ENCODE measurements at places on chromosomes 1 and 21.

DNA sequence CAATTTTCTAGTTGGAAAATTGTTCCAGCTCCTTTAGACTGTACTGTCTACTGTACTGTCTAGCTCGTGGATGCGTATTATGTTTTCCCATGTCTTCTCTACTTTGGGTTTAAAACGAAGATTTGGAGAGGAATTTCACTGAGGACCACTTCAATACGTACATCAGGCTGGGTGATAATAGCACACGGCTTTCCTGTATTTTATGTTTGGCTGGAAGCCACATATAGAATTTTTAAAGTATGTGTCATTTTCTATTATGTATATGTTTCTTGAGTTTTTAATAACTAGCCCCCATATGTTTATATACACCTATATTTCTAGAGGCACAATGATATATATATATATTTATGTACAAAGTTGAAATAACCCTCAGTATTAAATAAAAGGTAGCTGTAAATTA lies 226.4 kb downstream of the GREM2 start:
- no peak for DNase-seq

DNA sequence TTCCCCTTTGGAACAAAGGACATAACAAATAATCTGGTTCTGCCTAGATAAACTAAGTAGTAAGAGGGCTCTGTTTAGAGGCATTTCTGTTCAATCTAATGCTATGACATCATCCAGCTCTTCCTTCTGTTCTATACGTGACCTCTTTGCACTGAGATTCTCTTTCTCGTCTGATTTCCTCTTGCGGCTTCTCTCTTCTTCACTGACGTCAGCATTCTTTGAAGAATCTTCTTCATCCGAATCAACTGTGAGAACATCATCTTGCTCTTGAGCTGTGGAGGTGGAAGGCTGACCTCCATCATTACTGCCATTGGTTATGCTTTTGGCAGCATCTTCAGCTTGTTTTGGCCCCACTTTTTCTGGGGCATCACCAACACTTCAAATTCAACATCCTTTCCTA lies 130.4 kb downstream of the HS2ST1 start:
- DNase-seq, result no peak

DNA sequence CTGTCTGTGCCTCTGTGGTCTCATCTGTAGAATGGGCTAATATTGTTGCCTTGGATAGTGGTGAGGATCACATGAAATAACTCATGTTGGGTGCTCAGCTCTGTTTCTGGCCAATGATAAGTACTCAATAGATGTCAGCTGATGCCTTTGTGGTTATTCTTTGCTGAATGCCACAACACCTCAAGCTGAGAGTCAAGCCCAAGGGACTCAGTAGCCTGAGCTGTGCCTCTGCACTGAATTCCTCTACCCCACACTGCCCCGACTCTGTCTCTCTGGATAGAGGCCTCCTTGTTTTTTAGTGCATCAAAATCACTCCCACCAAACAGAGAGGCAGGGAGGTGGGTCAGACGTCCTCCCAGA lies 196.1 kb upstream of the VAMP3 start:
- no peak for DNase-seq

GRCh38 chr1:21392587-21393263 lies 47.2 kb upstream of the NBPF3 start:
- DNase-seq, result no peak

DNA sequence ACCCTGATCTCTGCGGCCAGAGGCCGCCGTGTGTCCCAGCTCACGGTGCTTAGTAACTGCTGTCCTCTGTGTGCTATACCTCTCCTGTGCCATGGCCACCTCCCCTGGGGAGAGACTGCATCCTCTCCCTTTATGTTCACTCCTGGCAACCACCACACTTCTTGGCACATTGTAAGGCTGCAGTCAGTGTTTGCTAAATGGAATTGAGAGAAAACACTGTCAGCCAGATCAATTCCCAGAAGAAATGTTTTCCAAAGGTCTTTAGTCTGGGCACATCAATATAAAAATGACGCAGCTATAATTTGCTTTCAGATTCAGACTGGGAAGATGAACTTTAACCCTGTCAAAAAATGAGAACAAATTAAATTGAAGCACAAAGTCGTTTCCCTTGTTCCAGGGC lies 96.8 kb downstream of the BEND5 start:
- DNase-seq, result no peak

DNA sequence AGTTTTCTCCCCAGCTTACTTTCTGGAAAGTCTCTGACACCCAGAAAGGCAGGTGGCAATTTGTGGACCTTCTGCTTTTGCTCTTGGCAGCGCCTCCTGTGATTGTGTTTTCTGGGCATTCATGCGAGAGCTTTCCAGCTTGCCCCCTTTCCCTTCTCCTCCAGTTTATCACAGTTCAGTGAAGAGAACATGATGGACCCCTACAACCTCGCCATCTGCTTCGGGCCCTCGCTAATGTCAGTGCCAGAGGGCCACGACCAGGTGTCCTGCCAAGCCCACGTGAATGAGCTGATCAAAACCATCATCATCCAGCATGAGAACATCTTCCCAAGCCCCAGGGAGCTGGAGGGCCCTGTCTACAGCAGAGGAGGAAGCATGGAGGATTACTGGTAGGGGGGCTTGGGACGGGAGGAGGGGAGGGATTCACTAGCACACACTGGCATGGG lies 24.3 kb upstream of the IKBKE start:
- DNase-seq, result no peak
